ENCODE measurements at places on chromosomes 16 and 17. TPM values are rescaled to one million over a fixed set of nuclear protein-coding genes. Genes with fewer than 3 reads are reported as not detected.

- no peak for DNase-seq
- H3K27ac ChIP-seq = no peak overlapping the region
Observed at GRCh38 chr17:29905086-29905878, 24.7 kb downstream of the SSH2 start.

DNA sequence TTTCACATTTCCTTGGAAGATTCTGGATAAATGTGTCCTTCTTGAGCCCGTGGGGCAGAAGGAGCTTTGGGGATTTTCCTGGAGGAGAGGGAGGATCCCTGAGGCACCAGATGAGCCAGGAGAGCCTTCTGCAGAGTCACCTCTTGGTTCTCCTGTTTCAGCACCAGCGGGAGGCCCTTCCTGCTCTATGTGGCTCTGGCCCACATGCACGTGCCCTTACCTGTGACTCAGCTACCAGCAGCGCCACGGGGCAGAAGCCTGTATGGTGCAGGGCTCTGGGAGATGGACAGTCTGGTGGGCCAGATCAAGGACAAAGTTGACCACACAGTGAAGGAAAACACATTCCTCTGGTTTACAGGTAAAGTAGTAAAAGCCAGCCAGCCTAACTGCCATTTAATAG is 77.1 kb downstream of the ARSG start:
- no peaks in the 10 kb centered on the region for H3K4me1 ChIP-seq
- H3K36me3 ChIP-seq = peaks cover 3% of the 10 kb centered on the region
- DNase-seq = no peak
- no peaks in the 10 kb centered on the region for H3K27me3 ChIP-seq

Gene CNGB1
- not detected for total RNA-seq

Gene EFNB3
- 4.1 TPM for total RNA-seq

- H3K27me3 ChIP-seq = no peaks in the 10 kb centered on the region
- H3K27ac ChIP-seq = peak overlapping the region; percentile 59
- DNase-seq = no peak
- H3K4me3 ChIP-seq = no peak overlapping the region
- H3K36me3 ChIP-seq = peaks cover 20% of the 10 kb centered on the region
Observed at GRCh38 chr16:88580371-88580770, 10.2 kb downstream of the ZC3H18 start.

DNA sequence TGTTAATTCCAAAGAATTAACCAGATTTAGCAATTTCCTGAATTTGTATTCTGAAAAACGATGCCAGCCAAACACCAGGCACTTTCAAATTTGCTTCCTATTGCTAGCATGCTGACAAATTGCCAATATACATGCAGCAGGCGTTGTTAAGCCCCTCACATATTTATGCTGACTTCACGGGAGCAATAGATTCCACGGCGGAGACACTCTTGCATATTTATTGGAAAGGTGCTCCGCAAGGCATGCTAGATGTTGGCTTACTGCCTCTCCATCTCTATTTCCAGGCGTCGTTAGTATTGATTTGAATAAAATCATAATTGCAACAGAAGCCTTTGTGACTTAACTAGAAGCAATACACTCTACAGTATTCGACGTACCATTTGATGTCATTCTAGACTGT is 211.0 kb upstream of the IRX5 start:
- H3K27me3 ChIP-seq = peaks cover 13% of the 10 kb centered on the region
- no peak for DNase-seq

GRCh38 chr17:54177606-54178308 is 355.0 kb downstream of the KIF2B start:
- H3K36me3 ChIP-seq = no peaks in the 10 kb centered on the region
- DNase-seq = no peak
- H3K4me3 ChIP-seq = no peak overlapping the region
- no peaks in the 10 kb centered on the region for H3K4me1 ChIP-seq

GRCh38 chr16:48269011-48269410 is 21.7 kb upstream of the ABCC11 start:
- H3K4me3 ChIP-seq = no peak overlapping the region
- peak overlapping the region; percentile 59 for H3K27ac ChIP-seq
- H3K4me1 ChIP-seq = peaks cover 21% of the 10 kb centered on the region
- no peaks in the 10 kb centered on the region for H3K27me3 ChIP-seq
- DNase-seq = no peak

DNA sequence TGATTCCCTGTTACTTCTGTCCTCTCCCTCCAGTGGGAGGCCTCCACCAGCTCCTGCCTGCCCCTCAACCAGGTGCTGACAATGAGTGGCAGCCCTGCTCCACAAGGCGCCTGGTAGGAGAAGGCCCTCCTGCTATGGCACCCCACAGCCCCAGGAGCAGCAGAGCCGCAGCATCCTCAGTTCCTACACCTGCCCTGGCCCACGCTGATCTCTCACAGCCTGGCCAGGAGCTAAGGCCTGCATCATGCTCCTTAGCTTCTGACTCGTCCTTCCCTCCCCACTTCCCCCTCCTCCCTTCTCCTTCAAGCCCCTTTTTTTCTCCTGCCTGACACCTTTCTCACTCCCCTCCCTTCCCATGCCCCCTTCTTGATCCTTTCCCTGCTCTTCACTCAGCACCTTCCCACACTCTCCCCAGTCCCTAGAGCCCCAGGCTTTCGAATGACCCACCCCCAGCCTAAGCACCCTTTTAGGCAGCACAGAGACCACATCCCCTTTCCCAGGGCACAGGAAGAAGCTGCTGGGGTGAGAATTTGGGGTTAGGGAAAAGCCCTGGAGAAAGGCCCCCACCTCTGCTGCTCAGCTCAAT is 6.5 kb downstream of the PROCA1 start:
- H3K4me3 ChIP-seq = no peak overlapping the region
- no peaks in the 10 kb centered on the region for H3K27me3 ChIP-seq
- H3K4me1 ChIP-seq = peaks cover 2% of the 10 kb centered on the region
- no peak overlapping the region for H3K27ac ChIP-seq

GRCh38 chr17:43974382-43975266 is 20.9 kb upstream of the PYY start:
- H3K27ac ChIP-seq = no peak overlapping the region
- no peaks in the 10 kb centered on the region for H3K36me3 ChIP-seq
- peak; percentile 17 for DNase-seq
- peaks cover 40% of the 10 kb centered on the region for H3K27me3 ChIP-seq
- no peaks in the 10 kb centered on the region for H3K4me1 ChIP-seq
